ENCODE measurements at places on chromosomes 7 and 10. TPM values are rescaled to one million over a fixed set of nuclear protein-coding genes. Genes with fewer than 3 reads are reported as not detected.

DNA sequence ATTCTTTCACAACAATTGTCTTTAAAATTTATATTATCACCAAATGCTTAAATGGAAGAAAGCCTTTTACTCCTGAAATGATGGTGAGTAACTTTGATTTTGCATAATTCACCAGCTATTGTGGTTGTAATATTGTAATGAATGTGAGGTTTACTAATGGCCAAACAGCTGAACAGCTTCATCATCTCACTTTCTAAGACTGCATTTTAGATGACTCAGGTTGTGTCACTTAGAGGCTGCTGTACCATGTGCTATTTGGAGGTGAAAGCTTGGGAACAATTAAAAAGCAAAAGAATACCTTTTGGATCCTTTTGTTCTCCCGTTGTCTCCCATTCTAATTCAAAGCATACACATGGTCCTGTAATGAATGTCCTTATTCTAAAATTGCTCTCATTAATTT is 604.0 kb upstream of the PFKP start:
- DNase-seq, result no peak

The HYAL4 gene
- 0.01 TPM for polyA plus RNA-seq

The AFAP1L2 gene
- polyA plus RNA-seq, result 7.7 TPM

DNA sequence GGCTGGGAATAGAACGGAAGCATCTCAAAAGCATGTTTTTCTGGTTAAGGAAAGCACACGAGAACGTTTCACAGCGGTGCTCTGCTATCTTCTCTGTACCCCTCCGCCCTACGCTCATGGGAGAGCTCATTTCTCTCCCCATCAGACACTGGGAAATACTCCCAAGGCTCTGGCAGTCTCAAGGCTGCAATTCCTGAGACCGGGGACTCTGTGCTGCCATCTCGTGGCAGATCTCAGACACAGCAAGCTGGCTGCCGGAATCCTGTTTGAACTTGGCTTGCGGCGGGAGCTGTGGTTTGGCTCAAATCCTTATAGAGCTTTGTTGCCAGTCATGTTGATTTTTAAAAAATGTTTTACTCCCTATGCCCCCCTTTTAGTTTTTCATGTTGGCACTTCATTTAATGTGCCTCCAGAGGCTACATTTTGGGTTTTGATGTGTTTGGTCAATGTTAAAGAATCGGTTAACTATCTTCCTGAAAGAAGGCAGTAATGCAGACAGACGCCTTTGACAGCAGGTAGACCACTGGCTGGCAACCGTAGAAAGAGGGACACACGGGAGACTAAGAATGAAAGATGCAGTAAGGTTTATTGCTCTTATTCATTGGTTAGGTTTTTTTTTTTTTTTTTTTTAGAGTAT is 27.6 kb downstream of the BMPER start:
- DNase-seq, result peak; percentile 78

GRCh38 chr7:17947620-17948019 is 7.3 kb upstream of the SNX13 start:
- no peak for DNase-seq

The PRKCQ gene
- polyA plus RNA-seq, result 3.4 TPM

DNA sequence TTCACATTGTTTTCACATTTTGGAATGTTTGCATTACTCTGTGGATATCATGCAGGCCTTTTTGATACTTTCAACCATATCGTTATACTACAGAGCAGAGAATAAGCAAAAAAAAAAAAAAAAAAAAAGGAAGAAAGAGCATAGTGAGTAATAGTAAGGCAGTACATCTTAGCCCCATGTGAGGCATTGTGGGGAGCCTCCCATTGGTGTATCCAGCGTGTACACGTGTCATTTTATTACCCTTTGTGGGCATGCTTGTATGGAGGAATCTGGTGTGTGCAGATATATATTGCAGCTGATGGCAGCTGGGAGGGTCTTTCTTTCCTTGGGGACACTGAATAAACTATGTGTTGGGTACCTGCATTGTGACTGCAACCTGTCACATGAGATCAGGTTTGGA is 19.6 kb downstream of the R3HCC1L start:
- DNase-seq, result no peak

GRCh38 chr10:100534726-100535125 is 1.0 kb upstream of the HIF1AN start:
- no peak for DNase-seq

DNA sequence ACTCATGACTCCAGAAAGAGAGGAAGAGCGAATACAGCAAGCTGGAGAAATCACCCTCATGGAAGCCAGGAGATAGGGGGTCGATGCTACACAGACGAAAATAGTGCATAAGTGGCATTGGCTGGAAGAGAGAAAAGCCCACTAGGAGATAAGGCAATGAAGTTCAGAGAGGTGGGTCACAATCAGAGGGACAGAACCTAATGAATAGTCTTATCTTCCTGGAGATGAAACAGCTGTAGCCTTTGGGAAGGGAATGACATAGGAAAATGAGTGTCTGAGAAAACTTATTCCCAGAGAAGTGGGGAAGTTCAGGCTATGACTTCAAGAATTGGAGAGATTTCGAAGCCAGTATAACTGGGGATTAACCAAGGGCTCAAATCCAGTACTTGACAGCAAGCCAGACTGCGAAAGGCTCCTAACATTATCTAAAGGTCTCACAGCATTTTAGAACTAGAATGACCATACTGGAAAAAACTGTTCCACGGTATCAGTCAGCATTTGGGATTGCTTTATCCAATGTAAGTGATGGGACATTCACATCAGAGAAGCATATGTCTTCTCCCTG is 211.1 kb downstream of the ZNF365 start:
- DNase-seq, result no peak

The ADCY1 gene
- polyA plus RNA-seq, result not detected

The CDHR1 gene
- polyA plus RNA-seq, result 0.06 TPM

DNA sequence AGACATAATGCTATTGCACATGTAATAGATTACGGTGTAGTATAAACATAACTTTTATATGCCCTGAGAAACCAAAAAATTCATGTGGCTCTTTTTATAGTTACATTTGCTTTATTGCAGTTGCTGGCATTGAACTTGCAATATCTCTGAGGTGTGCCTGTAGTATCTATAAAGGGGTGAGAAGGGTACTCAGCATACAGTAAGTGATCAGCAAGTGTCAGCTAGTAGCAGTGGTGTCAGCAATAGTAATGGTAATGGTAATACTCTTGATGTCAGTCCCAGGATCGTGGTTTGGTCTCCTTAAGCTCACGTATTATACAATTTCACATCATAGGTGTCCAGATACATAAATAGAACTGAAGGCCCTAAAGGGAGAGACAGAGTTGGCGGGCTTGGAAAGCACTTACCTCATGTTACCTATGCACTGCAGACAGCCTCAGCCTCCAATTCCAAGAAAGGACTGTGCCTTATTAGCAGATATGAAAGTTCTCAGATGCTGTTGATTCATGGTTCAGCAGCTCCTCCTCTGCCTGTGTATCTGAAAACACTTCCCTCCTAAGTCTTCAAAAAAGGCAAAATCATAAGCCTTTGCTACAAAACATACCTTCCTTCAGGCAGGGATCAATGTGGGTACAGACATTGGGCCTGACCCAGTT is 6.6 kb upstream of the GIMAP7 start:
- DNase-seq, result no peak

DNA sequence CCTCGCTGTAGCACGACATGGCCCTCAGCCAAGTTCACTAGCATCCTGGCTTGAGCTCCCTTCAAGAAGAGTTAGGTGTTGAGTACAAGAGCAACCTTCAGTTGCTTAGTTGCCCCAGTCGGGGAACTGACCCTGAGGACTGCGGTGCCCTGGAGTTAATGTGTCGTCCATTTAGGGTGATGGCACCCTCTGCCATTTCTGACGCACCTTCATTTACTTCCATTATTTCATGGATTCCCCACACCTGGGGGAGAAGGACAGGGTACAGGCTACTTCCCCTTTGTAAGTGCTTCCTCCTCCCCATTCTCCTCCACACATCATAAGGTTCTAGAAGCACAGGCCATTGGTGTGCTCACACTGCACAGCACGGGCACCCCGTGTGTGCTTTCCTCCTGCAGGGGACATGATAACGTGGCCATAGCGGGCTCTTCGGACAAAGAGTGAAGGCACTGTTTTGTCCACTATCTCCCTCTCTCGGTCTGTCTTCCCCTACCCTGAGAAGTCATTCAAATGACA is 1.8 kb downstream of the ALOX5 start:
- DNase-seq, result no peak

The NKX2-3 gene
- 11.9 TPM for polyA plus RNA-seq

The IL6 gene
- not detected for polyA plus RNA-seq

GRCh38 chr7:28993371-28993770 is 35.2 kb upstream of the TRIL start:
- no peak for DNase-seq

The UCN3 gene
- 2.2 TPM for polyA plus RNA-seq

The GDF10 gene
- polyA plus RNA-seq, result not detected

The ABCA13 gene
- 0.39 TPM for polyA plus RNA-seq

The MRPL32 gene
- polyA plus RNA-seq, result 55.1 TPM

DNA sequence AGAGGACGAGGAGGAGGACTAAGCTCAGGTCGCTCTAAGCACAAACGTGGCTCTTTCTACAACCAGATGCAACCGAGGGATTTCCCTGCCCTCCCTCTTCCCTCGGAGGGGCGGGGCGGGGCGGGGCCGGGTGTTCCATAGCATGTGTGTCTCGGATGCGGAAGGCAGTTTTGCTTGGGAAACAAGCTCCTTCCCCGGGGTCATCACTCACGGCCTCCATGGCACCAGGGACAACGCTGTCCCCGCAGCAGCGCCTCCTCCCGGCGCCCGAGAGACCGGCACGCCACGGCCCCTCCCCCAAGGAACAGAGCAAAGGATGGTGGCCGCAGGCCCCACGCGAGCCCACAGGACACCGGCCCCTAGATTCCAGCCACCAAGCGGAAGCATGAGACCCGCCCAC is 110.5 kb downstream of the PAXIP1 start:
- DNase-seq, result peak; percentile 5

- no peak for DNase-seq
Observed at GRCh38 chr7:41046776-41047175, 656.1 kb downstream of the INHBA start.

GRCh38 chr7:98647326-98647725 is 30.2 kb downstream of the NPTX2 start:
- no peak for DNase-seq

GRCh38 chr7:24727154-24728120 is 29.8 kb downstream of the GSDME start:
- no peak for DNase-seq

The CRHR2 gene
- polyA plus RNA-seq, result 0.32 TPM

DNA sequence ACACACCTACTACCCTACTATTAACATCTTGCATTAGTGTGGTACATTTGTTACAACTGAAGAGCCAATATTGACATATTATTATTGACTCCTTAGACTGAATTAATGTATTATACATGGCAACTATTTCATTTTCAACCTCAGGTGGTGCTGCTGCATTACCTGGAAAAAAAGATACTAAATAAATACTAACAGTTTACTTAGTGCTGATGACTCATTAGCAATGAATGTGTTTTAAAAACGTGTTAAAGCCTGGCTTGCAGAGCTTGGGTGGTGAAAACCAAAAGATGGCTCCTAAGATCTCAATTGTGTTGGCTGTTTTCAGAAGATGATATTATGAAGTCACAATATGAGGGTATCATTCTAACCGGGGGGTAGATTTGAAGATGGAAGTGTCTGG is 34.8 kb downstream of the CFAP43 start:
- DNase-seq, result no peak

DNA sequence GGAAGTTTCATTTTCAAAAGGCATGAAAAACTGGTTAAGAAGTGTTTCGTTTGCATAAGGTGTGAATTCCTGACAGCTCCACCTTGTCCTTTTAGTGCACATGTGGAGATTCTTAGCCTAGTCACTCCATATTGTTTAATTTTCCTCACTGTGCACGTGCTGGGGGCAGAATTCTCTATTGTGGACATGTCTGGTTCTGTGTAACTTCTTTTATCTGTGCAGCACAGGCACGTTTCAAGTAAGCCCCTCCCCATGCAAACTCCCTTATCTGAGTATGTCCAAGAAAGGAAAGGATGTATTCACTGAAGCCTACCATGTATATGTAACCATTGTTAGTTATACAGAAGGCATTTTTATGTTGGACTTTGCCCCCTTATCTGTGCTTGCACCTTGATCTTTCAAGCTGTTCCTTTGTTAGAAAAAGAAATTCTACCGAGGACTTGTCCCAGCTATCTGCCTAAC is 1346.3 kb downstream of the REEP3 start:
- peak; percentile 65 for DNase-seq

DNA sequence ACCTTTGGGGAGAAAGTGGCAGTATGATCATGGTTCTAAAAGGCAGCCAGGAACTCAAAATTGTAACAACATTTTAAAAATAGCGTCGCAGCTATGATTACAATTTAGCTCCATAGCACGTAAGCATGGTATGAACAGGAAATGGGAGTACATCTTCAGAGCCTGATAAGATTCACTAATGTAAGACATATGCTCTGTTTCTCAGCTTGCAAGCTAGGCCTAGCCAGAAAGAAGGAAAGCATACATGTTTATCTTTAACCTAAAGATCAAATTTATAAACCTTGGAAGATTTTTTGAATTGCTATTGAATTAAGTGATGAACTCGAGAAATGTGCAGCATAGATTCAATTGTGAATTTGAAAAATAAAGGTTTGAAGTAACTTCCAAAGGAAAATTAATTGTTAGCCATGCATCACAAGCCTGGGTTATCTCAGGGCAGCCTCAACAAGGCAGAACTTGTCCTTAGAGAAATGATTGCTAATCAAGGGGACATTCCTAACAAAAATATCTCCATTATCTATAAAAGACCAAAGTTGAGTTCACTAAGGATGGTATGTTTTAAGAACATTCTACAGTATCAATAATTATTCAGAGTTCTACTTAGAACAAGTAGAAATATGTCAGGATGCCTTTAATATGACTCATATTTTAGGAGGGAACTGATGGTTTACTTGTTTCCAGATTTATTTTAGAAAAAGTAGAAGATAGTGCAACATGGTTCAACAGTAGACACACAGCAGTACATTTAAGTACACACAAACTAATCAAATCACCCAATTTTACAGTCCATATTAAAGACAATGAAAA is 38.8 kb upstream of the SEPTIN7 start:
- DNase-seq, result no peak

DNA sequence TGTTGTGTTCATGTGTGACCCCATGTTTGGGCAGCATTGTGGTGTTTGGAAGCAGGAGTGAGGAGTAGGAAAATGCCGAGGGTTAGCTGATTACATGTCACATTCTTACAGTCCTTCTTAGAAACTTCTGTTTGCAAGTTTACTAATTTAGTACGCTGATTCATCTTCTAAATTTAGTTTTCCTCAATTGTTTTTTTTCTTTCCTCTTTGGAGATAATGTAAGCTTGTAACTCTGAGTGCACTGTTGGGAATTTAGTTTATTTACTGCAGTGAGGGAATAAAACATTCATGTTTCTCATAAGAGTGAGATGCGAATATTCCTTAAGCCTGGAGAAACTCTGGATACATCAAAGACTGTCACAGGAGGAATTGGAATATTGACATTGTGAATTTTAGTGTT is 135.0 kb downstream of the NT5C2 start:
- no peak for DNase-seq

- no peak for DNase-seq
Observed at GRCh38 chr10:133361227-133361626, 3.4 kb upstream of the FUOM start.

DNA sequence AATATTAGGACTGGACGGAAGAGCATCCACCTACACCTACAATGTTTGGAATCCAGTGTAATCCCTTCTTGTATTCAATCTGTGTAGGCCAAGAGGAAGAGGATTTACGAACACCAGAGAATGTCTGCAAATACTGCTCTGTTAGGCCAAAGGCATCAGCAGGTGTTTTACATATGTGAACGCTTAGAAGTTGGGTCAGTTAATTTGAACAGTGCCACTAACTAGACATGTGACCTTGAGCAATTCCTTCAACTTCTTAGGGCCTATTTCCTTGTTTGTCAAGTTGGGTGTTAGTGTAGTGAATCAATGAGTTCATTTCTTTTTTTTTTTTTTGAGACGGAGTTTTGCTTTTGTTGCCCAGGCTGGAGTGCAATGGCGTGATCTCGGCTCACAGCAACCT is 35.4 kb downstream of the MYPN start:
- DNase-seq, result no peak

The GDI2 gene
- polyA plus RNA-seq, result 322 TPM

Data from small intestine (tissue), 16 donors.